ENCODE measurements at places on chromosomes 6 and 20. TPM values are rescaled to one million over a fixed set of nuclear protein-coding genes. Genes with fewer than 3 reads are reported as not detected.
A peak's percentile ranks its signal among the peaks of the same experiment; 100 is the strongest.

Gene BMP7
- polyA plus RNA-seq, result 7.5 TPM

Gene PGK2
- not detected for polyA plus RNA-seq

GRCh38 chr6:115000736-115001135, 657.9 kb upstream of the HS3ST5 start:
- no peak for DNase-seq

Gene SRMS
- polyA plus RNA-seq, result not detected

- no peak for DNase-seq
These were observed 33.7 kb downstream of the SRSF3 start for GRCh38 chr6:36627801-36628246.

GRCh38 chr6:32087574-32088486, 21.3 kb downstream of the TNXB start:
- no peak for DNase-seq

GRCh38 chr20:38764567-38765318, 16.5 kb downstream of the ACTR5 start:
- DNase-seq, result no peak

- no peak for DNase-seq
These were observed 2.9 kb upstream of the ZBTB46 start for GRCh38 chr20:63833776-63834490.

GRCh38 chr20:10521068-10521831, 86.1 kb downstream of the SLX4IP start:
- DNase-seq, result peak; percentile 56

DNA sequence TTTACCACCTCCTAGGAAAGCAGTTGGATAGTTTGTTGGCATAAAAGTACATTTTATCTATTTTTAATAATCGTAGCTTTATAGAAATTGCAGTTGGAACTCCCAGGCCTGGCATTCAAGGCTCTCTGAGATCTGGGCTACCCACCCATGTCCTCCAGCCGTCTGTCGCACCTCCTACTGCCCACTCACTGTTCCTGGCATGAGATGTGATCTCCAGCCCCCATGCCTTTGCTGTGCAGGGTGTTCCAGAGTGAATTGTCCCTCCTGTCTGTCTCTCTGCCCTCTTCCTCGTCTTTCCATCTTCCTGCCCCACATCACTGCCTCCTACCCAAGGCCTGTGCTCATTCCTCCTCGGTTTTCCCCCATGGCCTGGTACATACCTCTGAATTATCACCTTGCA, 50.7 kb downstream of the PTPN1 start:
- DNase-seq, result no peak

GRCh38 chr6:27031302-27031701, 216.2 kb upstream of the PRSS16 start:
- DNase-seq, result no peak

Data from muscle of back (tissue), 13 donors.